ENCODE measurements at places on chromosomes 3 and 15.

DNA sequence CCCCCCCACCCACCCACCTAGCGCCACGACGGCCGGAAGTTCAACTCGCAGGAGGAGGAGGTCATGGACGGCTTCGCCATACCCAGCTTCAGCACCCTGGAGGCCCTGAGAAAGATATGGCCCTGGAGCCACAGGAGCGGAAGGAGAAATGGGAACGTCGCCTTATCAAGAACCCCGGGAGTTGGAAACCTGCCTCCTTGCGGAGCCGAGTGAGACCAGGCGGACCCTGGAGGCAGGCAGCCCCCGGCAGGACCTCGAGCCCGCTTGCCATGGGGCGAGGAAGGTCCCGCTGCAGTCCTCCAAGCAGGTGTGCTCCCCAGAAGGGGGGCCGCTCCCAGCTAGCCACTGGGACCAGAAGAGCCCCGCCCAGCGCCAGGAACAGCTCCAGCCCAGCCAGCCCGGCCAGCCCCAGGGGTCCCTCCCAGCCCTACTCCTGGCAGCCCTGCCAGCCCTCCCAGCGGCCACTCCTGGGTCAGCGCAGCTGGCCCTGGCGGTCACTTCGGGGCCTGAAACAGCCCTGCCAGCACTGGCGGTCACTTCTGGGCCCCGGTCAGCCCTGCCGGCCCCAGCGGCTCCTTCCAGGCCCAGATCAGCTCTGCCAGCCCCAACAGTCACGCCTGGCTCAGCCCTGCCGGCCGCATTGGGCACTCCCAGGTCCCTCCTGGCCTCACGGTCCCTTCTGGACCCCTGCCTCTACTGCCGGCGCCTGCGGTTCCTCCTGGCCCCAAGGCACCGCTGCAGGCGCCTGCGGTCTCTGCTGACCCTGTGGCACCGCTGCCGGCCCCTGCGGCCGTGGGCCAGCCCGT lies 10.3 kb upstream of the ROPN1B start:
- peak; percentile 5 for DNase-seq

GRCh38 chr15:50848349-50848748 lies 60.1 kb upstream of the AP4E1 start:
- no peak for DNase-seq

DNA sequence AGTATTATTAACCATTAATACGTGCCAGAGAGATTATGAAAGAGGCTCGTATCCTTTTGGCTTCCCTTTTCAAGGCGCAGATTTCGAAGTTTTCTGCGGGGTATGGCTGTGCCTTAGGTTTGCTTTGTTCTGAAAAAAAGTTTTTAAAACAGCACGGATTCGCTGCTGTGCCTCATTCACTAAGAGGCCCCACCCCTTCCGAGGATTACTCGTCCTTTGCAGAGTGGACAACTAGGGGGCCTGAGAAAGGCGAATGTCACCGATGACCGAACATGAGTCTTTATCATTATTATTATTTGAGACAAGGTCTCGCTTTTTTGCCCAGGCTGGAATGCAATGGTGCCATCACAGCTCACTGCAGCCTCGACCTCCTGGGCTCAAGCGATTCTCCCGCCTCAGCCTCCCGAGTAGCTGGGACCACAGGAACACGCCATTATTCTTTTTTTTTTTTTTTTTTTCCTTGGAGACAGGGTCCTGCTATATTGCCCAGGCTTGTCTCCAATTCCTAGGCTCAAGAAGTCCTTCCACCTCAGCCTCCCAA lies 684 bp upstream of the RPS27L start:
- DNase-seq = no peak

GRCh38 chr15:71562251-71562650 lies 248.1 kb upstream of the NR2E3 start:
- no peak for DNase-seq

GRCh38 chr3:188911026-188911850 lies 260.5 kb upstream of the TPRG1 start:
- DNase-seq = no peak

DNA sequence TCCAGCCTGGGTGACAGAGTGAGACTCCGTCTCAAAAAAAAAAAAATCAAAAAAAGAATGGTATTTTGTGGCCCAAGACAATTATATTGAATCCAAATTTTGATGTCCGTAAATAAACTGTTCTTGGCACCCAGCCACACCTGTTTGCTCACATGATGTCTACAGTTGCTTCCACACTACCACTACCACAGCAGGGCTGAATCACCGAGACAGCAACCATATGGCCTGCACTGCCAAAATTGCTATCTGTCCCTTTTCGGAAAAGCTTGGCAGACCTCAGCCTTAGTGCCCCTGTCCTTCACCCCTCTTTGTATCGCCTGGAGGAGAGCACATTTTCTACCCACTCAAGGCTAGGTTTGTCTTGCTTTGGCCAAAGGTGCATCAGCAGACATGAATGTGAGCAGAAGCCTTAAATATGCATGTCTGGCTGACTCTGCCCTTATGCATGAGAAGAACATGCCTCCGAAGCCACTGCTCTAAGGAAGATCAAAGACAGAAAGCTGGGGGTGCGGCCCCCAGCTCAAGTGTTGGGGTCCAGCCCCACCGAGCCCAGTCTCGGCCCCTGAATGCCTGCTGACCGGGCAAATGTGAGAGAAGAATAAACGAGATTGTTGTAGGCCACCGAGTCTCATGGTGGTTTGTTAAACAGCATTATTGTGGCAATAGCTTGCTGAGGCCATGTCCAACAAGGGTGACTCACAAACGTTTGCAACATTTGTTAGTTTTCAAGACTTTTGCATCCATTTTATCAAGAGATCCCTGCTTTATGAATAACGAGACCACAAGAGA lies 108.1 kb downstream of the TPRA1 start:
- no peak for DNase-seq

GRCh38 chr3:126064627-126065258 lies 19.2 kb downstream of the SLC41A3 start:
- no peak for DNase-seq

- DNase-seq = no peak
Observed at GRCh38 chr15:60758961-60759729, 280.2 kb upstream of the ICE2 start.

- DNase-seq = no peak
Observed at GRCh38 chr3:40379674-40380306, 7.2 kb upstream of the ENTPD3 start.

DNA sequence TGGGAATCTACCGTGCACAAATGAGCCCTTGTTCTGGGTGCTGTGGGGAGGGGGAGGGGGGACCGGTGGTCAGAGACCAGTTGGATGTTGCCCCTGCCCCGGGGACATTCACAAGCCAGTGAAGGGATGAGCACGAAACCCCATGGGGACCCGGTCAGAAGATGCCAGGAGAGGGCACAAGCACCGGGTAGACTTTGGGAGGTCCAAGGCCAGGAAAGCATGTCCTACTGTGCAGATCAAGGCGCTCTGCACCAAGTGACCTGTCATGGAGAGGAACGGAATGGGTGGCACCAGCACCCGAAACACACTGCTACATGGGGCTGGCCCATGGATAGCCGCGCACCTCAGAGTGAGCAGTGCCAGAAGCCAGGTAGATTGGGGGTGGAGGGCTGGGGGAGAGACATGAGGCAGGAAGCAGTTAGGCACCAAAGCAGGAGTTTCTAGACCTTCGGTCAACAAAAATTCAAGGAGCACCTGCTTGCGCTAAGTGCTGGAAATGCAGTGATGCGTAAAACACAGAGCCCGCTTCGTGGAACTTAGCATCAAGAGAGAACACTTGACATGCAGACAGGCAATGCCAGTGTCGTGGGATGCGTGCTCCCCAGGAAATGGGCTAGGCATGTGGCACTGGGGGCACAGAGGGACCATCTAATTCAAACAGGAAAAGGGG lies 99.1 kb downstream of the CPN2 start:
- DNase-seq = no peak

- no peak for DNase-seq
Observed at GRCh38 chr3:4984511-4984864, 5.3 kb downstream of the BHLHE40 start.

DNA sequence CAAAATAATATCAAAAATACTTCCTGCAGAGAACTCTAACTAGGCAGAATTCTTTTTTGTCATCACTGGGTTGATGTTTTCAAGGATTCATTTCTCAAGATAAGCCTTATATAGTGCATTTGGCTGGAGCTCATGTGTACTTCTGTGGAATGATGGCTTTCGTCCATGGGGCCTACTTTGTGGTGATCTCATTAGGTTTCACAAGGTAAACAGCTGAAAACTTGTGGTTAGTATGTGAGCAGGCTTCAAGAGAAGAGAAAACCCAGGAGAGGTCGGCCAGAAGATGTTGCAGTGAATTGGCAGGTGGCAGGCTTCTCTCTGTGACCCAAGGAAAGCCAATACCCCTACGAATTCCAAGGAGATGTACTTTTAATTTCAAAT lies 121.4 kb upstream of the PHLDB2 start:
- no peak for DNase-seq

- DNase-seq = no peak
Observed at GRCh38 chr15:101012326-101013200, 93.4 kb downstream of the LRRK1 start.

DNA sequence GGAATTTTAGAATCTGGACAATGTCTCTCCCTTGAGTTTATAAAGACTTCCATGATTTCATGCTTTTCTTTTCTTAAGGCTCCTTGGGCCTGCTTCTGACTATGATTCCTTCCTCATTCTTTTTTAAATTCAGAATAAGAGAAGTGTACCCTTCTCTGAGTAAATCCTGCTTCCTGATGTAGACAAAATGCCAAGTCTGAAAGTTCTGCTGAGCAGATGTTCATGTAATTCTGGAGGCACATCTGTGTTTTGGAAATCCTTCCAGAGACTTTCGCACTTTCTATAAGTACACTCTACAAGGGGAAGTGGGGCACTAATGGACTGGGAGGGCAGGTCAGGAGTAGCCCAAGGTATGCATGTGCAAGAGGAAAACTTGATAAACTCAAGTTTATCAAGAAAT lies 24.8 kb downstream of the TPM1 start:
- DNase-seq = no peak

DNA sequence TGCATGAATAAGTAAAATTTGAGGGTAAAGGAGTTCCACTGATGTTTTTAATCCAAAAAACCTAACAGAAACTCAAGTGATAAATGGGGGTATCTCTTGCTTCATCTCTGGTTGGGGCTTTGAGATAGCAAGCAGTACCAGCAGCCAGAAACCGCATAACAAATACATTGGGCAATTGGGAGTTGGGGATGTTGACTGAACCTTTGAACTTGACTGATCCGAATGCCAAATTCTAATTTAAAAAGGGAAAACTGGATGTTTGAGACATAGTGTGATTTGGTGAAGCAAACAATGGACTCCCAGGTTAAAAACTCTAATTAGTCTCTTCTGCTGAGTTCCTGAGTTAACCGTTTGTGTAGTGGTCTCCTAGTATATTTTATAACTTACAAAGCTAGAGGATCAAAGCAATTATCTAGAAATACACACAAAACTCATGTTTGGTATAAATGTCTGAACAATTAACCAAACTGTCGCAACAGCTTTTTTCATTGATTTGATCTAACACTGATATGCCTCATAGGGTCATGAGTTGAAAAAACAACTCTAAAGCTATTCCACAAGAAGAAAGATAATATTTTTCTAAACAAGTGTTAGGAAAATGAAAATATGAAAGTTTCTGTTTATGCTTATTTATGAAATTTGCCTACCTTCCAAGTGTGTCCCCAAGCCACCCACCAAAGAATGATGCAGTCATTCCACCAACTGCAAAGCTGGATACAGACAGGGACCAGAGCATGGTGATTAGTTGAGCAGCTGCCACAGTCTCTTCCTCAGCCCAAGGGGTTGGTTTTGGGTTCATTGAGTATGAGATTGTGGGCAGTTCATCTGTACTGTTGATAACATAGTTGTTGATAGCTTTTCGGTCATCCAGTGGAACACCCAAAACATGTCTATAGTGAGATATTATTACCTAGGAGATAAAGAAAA lies 12.4 kb downstream of the SLC2A2 start:
- DNase-seq = no peak

GRCh38 chr3:14489641-14490040 lies 50.5 kb downstream of the GRIP2 start:
- DNase-seq = no peak

DNA sequence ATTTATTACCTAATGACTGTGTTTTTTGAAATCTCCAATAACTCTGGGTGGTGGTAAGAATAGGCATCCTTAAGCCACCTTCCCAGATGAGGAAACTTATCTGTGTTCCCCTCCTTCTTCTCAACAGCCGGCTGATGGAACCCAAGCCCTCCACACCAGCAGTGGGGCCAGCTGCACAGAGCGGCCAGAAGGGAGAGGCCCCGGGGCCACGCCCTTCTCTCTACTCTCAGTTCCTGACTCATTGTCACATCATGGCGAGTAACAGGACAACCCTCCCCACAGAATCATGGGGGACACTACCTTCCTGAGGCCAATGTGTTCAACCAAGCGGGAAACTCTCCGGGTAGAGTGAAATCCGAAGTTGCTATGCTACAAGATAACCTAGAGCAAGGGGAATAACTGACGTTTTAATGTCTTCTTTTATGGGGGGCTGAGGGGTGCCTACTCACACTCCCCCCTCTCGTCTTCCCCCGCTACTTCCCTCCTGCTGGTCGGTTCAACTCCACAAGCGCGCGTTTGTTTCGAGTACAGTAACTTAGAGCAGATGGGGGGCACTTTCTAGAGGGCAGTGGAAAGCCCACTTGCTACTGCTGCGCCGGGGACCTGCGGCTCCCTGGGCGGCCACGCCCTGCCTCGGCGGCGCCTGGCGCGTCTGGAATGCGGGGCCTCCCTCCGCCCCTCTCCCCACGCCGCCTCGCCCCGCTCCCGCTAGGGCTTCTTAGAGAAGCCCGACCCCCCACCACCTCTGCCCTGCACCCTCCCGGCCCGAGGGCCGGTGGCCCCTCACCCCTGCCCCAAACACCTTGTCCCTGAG lies 621 bp downstream of the ANXA2 start:
- DNase-seq = no peak

GRCh38 chr15:57391537-57391936 lies 15.2 kb downstream of the CGNL1 start:
- no peak for DNase-seq

- no peak for DNase-seq
Observed at GRCh38 chr3:39125841-39126500, 18.5 kb downstream of the TTC21A start.

GRCh38 chr3:107579371-107579770 lies 56.6 kb downstream of the BBX start:
- no peak for DNase-seq

DNA sequence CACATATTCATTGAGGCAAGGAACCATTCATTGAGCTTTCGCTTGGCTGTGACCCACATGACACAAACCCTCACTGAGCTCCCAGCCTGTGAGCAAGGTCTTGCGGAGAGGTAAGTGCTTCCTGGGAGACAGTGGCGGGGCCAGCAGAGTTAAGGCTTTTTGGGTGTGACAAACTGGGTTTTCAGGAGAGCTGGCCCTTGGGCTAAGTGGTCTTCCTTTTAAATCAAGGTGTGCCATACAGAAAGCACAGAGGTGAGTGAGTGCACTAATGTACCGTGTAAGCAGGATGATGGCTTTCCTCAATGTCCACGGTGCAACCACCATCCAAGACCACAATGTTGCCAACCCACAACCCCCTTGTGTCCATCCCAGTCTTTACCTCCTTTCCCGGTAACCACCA lies 28.6 kb downstream of the POMGNT2 start:
- no peak for DNase-seq

DNA sequence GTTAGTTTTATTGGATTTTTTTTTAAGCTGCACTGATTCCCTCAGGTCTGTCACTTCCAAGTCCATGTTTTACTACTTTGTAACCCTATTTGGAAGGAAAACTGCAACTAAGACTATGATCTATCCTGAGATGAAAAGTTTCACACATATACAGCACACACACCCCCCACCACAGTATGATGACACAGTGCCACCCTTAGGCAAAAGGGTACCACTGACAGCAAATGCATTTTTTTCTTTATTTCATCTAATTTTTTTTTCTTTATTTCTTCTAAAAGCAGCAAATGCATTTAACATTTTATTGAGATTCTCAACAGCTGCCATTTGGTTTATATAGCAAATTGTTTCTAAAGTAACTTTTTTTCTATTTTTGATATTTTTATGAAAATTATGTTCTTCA lies 21.2 kb downstream of the NGRN start:
- no peak for DNase-seq

Data from GM12891 (cell line).